ENCODE measurements at places on chromosomes 11 and 22. TPM values are rescaled to one million over a fixed set of nuclear protein-coding genes. Genes with fewer than 3 reads are reported as not detected.

SAA1 gene
- not detected for total RNA-seq

FDXACB1 gene
- total RNA-seq = 2.5 TPM

HIRA gene
- total RNA-seq = 19.3 TPM

LYVE1 gene
- total RNA-seq = 0.54 TPM

APOA5 gene
- not detected for total RNA-seq

GAS2L1 gene
- 14.7 TPM for total RNA-seq

ZP1 gene
- total RNA-seq = not detected

AQP11 gene
- total RNA-seq = 0.47 TPM

FXYD2 gene
- total RNA-seq = 0.81 TPM

WNT7B gene
- not detected for total RNA-seq

CHRNA10 gene
- total RNA-seq = 0.66 TPM

KMT2A gene
- total RNA-seq = 27.7 TPM

APOBEC3B gene
- total RNA-seq = 0.38 TPM

HBB gene
- not detected for total RNA-seq

AMBRA1 gene
- 21.2 TPM for total RNA-seq

MGAT3 gene
- total RNA-seq = 0.47 TPM

FOLR3 gene
- not detected for total RNA-seq

KLHDC7B gene
- not detected for total RNA-seq

INS gene
- total RNA-seq = not detected
